ENCODE measurements at places on chromosomes 16 and 17.

GRCh38 chr16:86452451-86452850 lies 57.9 kb upstream of the FOXF1 start:
- DNase-seq: no peak

- no peak for DNase-seq
These were observed 2.5 kb upstream of the SLC13A2 start for GRCh38 chr17:28470914-28471366.

- DNase-seq: no peak
These were observed 57.5 kb upstream of the TOB1 start for GRCh38 chr17:50923611-50924010.

GRCh38 chr16:82470620-82471152 lies 156.1 kb upstream of the CDH13 start:
- DNase-seq: no peak

GRCh38 chr17:66548158-66548557 lies 245.7 kb downstream of the PRKCA start:
- DNase-seq: no peak

DNA sequence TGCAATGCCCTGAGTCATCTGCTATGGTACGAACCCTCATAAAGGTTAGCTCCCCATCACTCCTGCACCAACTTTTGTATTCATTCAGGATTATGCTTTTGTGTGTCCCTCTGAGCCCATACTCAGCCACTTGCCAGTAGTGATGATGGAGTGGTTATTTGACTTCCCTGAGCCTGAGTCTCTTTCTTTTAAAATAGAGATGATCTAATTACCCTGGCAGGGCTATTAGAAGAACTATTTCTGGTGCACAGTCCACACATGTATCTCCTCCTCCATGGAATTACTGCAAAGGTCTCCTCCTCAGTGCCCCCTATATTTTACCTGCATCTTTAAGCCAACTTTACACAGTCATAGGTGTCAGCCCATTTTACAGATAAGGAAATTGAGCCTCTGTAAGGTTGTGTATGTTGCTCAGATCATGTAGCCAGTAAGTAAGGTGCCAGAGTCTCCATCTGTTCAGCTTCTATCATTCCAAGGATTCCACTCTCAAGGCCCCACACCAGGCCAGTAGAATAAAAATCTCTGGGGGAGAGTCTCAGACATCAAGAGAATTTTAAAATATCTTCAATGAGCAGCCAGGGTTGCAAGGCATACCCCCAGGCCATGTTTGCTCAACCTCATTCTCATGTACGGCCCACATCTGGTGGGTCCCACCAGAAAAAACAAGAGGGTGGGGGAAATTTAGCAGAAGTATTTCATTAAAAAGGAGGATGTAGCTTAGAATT lies 333.7 kb upstream of the HSBP1 start:
- no peak for DNase-seq

DNA sequence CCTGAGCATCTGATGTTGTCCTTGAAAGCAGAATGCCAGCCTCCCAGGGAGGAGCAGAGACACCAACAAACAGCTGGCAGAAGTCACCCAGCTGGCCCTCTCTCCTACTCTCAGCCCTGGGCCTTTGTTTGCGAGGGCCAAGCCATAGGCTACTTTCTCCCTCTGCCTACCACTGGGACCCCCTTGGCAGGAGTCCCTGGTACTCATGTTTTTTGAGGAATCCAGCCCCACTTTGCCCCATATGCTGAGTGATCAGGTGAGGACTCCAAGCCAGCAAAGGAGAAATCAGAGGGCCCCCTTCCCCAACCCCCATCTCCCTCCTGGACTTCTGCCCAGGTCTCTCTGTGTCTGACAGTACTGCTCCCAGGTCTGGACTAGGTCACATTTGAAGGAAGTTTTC lies 121.9 kb downstream of the USP31 start:
- no peak for DNase-seq

DNA sequence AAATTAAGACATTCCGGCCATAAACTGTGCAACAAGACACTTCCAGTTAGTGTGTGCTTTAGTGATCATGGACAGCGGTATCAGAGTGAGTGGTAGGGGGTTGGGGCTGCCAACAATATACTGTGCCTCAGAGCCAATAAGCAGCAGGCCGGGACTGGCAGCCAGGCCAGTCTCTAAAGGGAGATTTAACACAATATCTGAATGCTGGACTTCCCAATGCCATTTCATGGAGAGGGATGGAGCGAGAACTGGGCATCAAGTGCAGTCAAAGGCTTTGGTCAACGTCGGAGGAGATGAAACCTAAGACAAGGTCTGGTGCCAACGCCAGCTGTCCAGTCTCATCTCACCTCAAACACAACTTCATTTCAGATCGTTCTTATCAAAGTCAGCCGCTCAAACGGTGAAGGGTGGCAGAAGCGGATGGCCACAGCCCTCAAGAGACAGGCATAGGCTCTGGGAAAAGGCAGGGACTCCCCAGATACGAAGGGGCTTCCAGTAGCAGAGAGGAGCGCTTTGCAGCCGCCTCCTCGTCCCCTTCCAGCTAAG lies 935 bp downstream of the USP32 start:
- DNase-seq: peak; percentile 15

GRCh38 chr16:71406724-71407123 lies 35.1 kb downstream of the TLE7 start:
- DNase-seq: no peak

- DNase-seq: no peak
These were observed 60.4 kb downstream of the NDEL1 start for GRCh38 chr17:8496081-8496480.

DNA sequence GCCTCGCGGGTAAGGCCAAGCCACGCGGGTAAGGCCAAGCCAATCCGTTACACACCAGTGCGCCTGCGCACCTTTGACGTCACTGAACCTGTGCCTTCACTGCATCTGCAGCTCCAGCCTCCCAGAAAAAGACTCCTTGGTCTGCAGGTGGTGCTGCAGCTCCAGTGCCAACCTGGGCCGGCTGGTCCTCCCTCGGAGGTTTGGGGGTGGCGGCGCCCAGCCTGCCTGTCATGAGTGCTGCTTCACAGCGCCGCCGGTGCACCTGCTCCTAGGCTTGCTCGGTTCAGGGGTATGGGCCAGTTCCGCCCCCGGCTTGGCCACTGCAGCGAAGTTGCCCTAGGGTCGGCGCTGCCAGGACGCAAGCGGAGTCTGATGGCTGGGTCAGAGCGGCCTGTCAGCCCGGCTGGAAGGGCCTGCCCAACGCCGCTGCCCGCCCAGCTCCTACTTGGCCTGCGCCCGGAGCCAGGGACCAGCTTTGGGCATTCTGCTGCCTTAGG lies 146.6 kb downstream of the USP22 start:
- DNase-seq: no peak

DNA sequence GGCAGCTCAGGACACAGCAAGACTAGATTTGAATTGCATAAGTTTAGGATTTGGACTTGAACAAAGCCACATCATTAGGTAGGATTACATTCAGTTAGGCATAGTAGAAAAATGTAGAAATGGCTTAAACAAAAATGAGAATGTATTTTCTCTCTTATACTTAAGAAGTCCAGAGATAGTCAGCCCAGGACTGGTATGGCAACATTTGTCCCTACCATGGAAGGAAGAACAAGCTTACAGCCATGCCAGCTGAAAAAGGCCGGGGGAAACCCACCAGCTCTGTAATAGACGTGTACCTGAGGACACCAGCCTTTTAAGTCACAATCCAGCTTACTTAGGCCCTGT lies 11.2 kb upstream of the TMIGD1 start:
- DNase-seq: no peak

DNA sequence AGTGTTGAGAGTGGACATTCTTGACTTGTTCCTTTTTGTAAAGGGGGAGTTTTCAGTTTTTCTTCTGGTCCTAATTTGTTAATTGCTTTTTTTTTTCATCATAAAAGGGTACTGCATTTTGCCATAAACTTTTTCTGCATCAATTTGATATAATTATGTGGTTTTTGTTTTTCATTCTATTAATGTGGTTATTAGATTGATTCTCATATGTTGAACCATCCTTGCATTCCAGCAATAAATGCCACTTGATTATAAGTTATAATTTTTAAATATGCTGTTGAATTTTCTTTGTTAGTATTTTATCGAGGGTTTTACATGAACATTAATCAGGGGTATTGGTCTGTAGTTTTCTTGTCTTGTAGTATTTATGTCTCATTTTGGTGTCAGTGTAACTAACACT lies 87.2 kb upstream of the SMIM36 start:
- no peak for DNase-seq

- no peak for DNase-seq
These were observed 70.2 kb downstream of the ARHGAP44 start for GRCh38 chr17:12859520-12859919.

GRCh38 chr16:77402118-77402517 lies 32.7 kb downstream of the ADAMTS18 start:
- DNase-seq: no peak

GRCh38 chr17:64130559-64131001 lies 636 bp upstream of the ERN1 start:
- no peak for DNase-seq

DNA sequence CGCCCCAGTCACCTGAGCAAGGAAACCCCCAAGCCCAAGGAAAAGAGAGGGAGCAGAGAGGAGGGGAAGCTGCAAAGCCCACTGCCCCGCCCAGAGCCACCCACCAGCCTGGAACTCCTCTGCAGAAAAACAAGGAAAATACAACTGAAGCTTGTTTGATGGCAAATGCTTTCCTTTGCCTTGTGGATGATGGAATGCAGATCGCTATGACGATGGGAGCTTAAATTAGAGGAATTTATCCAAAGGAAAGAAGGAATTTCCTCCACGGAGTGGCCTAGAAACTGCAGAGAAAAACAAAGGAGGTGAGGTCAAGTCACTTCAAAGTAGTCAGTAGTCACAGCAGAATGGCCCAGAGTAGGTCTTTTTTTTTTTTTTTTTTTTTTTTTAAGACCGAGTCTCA lies 31.5 kb upstream of the ASGR2 start:
- DNase-seq: no peak

- peak; percentile 69 for DNase-seq
These were observed 3.6 kb upstream of the ZNF652 start for GRCh38 chr17:49365667-49366066.

DNA sequence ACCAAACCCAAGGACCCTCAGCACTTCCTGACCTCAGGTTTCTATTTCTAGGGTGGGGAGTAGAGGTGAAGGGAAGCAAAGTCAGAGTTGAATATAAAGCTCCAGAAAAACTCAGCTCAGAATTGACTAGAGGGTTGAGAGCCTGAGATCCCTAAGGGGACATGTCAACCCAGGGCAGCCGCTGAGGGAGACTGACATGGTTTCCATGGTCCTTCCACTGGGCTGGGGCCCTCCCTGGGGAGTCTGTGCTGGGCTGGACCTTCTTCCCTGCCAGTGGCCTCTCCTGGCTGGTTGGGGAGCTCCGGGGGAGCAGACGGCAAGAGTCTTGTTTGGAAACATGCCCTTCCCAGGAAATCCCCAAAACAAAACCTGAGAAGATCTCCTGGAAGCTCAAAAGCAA lies 121.3 kb downstream of the METRNL start:
- DNase-seq: no peak

DNA sequence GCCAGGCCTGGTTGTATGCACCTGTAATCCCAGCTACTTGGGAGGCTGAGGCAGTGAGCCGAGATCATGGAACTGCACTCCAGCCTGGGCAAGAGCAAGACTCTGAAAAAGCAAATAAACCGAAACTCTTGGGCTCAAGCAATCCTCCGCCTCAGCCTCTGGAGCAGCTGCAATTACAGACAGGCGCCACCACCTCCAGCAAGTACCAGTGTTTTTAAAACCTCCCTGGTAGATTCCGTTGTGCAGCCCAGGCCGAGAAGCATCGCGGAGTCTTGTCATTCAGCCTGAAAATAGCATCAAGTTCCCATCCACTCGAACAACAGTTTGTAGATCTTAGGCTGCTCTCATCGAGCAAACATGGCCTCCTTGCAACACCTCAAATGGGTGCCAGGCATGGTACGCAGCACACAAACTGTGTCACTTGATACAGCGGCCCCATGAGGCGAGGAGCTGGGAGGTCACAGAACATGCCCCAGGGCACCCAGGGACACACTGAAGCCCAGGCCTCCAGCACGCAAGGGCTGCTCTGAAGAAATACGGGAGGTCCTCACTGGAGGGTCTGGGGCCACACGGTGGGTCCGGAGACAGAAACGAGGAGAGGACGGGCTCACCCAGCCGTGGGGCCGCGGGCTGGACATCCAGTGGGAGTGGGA lies 18.1 kb downstream of the TMC6 start:
- DNase-seq: no peak

DNA sequence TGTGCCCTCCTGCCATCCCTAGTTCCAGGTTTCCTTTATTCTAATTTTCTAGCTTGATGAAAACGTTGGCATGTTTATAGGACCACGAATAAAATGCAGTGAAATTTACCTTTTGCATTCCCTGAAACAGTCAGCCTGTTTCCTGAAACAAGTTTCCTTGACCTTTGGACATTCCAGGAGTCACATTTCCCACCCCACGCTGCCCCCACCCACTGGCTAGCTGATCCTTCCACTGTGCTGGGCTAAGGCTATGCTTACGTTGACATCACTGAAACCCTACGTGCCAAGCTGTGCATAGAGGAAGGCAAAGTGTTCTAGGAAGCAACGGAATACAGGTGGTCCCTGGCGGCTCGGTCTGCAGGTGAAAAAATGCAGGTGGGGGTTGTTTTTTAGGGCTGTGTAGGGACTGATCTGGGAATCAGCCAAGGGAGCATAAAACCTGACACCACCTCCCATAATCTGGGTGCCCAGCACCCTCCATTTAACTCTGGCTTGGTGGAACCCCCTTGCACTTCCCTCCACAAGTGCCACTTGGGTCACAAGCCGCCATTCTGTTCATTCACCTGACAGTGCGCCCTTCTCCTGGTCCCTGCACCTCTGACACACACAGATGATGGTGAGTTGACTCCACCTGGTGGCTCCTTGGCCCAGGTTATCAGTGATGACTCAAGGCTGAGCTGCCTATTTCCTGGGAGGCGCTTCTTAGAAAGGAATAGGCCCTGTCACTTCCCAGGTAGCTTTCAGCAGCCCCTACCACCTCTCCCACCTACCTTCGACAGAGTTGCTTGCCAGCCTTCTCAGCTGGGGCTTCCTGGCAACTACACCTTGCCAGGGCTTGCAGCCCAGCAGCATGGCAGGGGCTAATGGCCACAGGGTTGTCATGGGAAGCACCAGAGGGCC lies 83.7 kb downstream of the N4BP1 start:
- DNase-seq: no peak

GRCh38 chr17:56978441-56979090 lies 635 bp downstream of the SCPEP1 start:
- DNase-seq: no peak

GRCh38 chr17:12744298-12744697 lies 45.0 kb upstream of the ARHGAP44 start:
- DNase-seq: no peak

DNA sequence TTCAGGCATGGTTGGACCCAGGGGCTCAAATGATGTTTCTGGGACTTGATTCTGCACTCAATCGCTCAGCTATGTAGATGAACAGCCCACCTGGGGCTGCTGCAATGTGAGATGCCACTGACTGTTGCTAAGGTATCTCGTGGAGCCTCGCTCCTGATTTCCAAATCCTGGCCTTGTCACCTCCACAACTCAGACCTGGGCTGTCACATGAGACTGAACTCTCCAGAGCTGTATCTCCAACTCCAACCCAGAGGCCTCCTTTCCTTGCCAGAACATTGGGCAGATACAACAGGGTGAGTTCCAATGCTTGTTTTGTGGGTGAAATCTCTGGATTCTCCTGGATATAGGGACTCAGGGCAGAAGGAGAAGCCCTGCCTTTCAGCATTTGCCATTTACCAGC lies 79.5 kb downstream of the GNAO1 start:
- no peak for DNase-seq

GRCh38 chr16:289395-289997 lies 6.5 kb downstream of the PDIA2 start:
- DNase-seq: no peak

Measured in thymus (tissue), 14 donors.